GDM1 (cell line): ENCODE measurements at places on chromosomes 4 and X.

GRCh38 chr4:105613306-105613705 is 60.9 kb downstream of the ARHGEF38 start:
- no peak for DNase-seq

- peak; percentile 85 for DNase-seq
Measured at GRCh38 chr4:83629945-83630721, 94.2 kb downstream of the GPAT3 start.

DNA sequence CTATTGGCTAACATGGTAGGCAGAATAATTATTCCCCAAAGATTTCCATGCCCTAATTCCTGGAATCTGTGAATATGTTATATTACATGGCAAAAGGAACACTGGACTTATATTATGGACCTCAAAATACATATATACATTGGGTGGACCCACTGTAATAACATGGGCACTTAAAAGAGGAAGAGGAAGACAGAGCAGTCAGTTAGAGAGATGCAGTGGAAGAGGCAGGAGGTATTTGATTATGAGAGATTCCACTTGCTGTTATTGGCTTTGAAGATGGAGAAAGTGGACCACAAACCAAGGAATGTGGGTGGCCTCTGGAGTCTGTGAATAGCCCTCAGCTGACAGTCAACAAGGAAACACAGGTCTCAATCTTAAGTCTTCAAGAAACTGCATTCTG is 14.0 kb upstream of the ART3 start:
- DNase-seq = no peak

DNA sequence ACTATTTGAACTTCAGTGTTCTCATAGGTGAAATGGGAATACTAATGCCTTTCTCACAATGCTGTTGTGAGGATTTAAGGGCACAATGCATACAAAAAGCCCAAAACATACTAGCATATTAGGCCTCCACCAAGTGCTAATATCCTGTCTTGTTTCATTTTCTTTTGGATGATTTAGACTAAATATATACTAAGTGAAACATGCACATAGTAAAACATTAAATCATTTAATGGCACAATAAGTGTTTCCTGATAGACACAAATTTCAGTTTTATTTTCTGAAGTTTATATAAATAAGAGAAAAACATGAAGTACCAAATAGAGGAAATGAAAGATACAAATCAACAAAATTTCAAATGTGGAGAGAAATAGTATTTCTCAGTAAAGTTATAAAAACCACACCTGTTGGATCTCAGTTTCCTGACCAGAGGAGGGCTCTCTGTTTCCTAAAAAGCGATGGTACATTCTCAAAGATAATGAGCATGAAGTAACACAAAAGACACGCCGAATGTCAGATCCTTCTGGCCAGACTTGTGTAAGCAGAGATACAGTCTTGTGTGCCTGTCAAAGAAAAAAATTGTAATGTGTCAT is 25.1 kb downstream of the DDX60 start:
- no peak for DNase-seq

DNA sequence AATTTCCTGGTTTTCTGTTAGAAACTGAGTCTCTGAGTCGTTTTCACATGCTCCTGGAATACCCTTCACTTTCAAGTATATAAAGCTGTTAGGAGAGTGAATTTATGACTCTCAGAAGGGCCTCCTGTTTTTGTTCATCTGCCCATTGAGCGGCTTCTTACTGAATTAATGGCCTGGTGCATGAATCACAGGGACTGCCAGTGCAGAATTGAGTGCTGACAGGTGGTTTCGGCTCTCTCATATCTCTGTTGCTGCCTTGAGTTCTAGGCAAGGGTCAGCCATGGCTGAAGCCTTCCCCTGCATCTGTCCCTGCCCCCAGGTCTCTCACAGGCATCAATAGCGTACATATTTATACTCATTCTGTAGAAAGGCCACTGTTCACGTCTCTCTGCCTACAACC is 22.7 kb upstream of the SEPSECS start:
- DNase-seq = no peak

- DNase-seq = no peak
Measured at GRCh38 chr4:55297346-55297745, 48.7 kb upstream of the SRD5A3 start.

DNA sequence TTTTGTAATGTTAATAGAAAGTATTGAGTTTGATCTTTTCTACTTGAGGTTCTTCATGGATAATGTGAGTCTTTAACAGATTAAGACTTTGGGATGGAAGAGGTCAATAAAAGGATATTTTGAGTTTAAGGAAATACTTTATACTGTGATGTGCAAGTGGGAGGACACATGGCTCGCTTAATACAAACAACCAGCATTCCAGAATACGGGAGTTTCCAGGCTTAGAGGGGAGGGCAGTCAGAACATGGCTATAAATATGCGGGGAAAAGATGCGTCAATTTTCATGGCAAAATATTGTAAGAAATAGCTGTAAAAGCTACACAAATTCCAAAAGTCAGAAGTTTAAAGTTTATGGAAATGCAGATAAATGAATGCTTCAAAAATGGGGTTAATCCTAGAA is 192.3 kb downstream of the AASDH start:
- DNase-seq = no peak

GRCh38 chrX:139826065-139827044 is 106.5 kb downstream of the ATP11C start:
- no peak for DNase-seq

DNA sequence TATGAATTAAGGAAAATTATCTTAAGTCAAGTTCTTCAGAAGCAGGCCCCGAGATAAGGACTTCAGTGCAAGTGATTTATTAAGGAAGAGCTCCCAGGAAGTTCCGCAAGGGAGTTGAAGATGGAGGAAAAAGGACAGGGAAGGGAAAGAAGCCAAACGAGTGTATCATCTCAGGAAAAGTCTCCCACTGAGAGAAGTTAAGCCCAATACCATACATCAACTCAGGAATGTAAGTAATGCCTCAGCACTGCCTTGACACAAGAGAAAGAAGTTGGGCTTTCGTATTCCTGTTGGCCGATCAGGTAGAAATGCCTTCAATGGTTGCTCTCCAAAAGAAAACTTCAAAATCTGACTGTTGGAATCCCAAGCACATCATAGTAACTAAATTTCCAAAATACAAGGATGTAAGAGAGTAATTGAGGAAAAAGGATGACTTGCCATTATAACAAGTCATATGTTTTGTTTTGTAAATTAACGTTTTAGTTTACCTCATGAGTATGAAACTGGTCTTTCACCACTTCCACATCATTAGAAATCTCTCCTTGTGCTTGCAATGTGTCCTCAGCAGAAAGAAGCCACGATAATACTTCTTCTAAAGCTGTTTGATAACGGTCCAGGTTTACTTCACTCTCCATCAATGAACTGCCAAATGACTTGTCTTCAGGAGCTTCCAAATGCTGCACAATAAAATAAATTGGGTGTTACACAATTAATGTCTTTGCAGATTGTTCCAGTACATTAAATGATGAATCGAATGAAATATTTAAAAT is 566.7 kb downstream of the DMD start:
- no peak for DNase-seq

DNA sequence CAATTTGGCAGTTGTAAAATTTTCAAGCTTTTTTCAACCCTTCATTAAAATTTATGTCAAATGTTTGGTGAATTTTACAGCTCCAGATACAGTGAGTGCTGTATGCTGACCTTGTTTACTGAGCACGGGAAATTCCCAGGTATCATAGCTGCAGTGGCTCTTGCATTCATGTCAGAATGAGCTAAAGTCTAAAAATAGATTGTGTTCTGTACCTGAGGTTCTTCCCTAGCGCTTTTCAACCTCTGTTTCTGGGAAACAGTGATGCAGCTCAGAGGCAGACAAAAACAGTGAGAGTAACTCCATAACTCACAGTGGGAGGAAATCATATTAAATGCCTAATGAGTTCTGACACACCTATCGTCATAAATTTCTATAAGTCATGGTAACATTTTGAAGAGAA is 393.8 kb upstream of the GNPDA2 start:
- no peak for DNase-seq

DNA sequence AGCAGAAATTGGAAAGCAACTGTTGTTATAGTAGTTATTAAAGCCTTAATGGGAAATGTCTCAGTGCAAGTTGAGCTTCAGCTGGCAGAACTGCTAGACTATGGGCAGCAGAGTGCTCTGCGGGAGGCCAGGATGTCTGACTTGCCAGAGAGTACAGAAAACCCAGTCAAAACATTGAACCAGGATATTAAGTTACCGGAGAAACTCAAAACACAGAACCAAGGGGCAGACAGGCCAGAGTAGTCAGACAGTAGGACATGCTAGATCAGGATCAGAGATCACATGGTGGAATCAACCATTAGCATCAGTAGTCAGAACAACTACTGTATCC is 72.9 kb upstream of the TNIP3 start:
- DNase-seq = no peak

- no peak for DNase-seq
Measured at GRCh38 chr4:166290426-166290825, 417.4 kb downstream of the TLL1 start.

- DNase-seq = no peak
Measured at GRCh38 chr4:113739197-113739596, 22.3 kb downstream of the CAMK2D start.

DNA sequence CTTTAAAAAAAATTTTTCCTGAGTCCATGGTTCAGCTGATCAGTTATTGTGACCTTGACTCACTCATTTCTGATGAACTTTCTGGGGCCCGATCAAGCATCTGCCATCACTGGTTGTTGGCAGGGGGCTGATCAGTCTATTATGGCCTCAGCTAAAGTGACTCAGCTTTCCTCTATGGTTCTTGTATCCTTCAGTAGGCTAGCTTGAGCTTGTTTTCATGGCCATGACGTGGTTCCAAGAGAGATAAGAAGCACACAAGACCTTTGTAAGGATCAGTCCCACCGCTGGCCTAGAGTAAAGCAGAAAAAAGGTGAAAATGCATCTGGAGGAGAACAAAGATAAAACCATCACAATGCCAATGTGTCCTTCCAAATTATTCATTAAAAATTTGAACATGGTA is 29.8 kb upstream of the EPGN start:
- DNase-seq = no peak

DNA sequence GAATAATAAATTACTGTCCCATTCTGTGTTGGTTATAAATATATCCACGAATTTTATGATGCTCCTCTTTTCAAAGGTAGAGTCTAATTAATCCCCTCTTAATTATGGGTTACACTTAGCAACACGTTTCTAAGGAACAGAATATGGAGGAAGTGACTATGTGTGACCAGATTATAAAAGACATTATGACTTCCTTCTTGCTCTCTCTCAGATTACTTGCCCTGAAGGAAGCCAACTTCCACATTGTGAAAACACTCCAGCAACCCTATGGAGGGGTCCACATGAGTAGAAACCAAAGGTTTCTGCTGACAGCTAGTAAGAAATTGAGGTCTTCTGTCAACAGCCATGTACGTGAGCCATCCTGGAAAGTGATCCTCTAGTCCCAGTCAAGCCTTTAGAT is 59.3 kb downstream of the WDFY3 start:
- DNase-seq = no peak

DNA sequence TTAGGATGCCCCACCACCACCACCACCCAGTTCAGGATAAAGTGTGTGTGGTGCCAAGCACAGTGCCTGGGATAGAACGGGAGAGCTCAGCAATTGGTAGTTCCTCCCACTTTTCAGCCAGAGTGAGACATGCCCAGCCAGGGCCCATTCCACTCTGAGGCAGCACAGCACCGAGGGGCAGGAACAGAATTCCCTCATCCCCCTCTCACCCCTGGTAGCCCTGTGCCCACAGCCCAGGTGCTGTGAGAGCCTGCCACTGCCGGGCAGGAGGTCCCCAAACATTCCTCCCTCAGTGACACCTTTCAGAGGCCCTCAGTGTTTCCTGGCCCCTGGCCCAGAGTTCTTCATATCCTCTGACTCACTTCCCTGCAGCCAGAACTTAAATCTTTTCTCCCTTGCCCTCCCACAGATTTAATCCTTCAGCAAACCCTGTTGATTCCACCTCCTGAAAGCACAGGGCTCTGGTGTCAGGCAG is 8.1 kb downstream of the RIPPLY1 start:
- no peak for DNase-seq

GRCh38 chr4:48400416-48400815 is 59.1 kb downstream of the SLAIN2 start:
- DNase-seq = no peak

GRCh38 chr4:1002631-1003251 is 8.7 kb upstream of the FGFRL1 start:
- no peak for DNase-seq

- DNase-seq = no peak
Measured at GRCh38 chr4:15162465-15163283, 160.4 kb downstream of the CPEB2 start.

DNA sequence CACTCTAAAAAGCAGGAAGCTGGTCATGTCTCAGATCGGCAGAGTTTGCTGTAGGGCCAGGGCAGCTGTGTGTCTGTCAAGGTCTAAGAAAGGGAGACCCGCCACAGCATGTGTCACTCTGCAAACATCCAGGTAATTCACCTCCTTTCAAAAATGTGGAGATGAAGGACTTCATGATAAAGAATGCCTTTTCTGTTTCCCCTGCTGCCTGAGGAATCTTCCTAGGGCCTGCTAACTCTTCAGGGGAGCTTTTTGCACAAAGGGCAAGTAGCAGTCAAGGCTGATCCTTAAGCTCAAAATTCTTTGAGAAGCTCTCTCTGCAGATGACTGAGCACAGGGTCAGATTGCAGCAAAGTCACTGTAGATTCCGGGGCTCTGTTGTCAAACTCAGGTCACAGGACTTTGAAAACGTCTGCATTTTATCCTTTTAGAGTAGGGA is 21.1 kb downstream of the RASL11B start:
- no peak for DNase-seq

DNA sequence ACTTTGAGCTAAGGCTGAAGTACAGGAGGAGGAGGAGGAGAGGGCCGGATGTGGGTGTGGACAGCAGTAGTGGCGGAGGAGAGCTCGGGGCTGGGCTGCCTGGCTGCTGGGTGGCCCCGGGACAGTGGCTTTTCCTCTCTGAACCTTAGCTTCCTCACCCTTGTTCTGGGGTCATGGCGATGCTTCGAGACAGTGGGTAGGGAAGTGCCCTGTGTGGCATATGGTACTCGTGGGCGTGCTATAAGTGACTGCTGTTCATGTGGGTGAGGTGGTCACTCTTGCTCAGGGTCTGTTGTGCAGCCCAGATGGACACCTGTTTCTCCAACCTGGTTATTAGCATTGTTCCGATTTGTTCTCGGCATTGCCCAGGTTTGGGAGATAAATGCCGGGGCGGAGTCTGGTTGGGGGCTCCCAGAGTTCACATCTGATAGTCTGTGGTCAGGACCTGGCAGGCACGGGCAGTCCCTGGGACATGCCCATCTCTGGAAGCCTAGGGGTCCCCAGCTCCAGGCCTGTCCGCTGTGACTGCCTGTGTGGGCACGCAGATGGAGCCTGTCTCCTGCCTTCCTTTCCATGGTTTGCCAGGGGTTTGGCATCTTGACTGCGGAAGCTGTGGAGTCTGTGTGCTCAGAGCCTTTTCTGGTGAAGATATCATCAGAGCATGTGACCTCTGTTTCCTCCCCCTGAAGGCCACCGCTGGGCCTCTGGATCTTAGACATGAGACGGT is 4.9 kb upstream of the CPZ start:
- DNase-seq = no peak
